ENCODE measurements at places on chromosomes 6 and 20. TPM values are rescaled to one million over a fixed set of nuclear protein-coding genes. Genes with fewer than 3 reads are reported as not detected.

- no peak overlapping the region for H3K27ac ChIP-seq
- DNase-seq: no peak
- no peaks in the 10 kb centered on the region for H3K4me1 ChIP-seq
- no peaks in the 10 kb centered on the region for H3K27me3 ChIP-seq
Measured at GRCh38 chr20:12623870-12624269, 384.9 kb upstream of the SPTLC3 start.

OTOR gene
- total RNA-seq: not detected

SLC13A3 gene
- 0.39 TPM for total RNA-seq

GRCh38 chr6:52325695-52326471 is 36.1 kb upstream of the PAQR8 start:
- peak; percentile 85 for DNase-seq
- H3K27me3 ChIP-seq: no peaks in the 10 kb centered on the region
- H3K36me3 ChIP-seq: no peaks in the 10 kb centered on the region
- peaks cover 62% of the 10 kb centered on the region for H3K4me1 ChIP-seq
- peak overlapping the region; percentile 88 for H3K27ac ChIP-seq

GRCh38 chr6:91407706-91408105 is 820.8 kb upstream of the MAP3K7 start:
- no peaks in the 10 kb centered on the region for H3K36me3 ChIP-seq
- no peaks in the 10 kb centered on the region for H3K4me1 ChIP-seq
- no peak overlapping the region for H3K27ac ChIP-seq
- no peak for DNase-seq
- H3K4me3 ChIP-seq: no peak overlapping the region

GRCh38 chr6:147117011-147117410 is 87.2 kb upstream of the STXBP5 start:
- DNase-seq: no peak
- H3K4me3 ChIP-seq: no peak overlapping the region
- no peaks in the 10 kb centered on the region for H3K36me3 ChIP-seq
- no peaks in the 10 kb centered on the region for H3K27me3 ChIP-seq
- H3K4me1 ChIP-seq: no peaks in the 10 kb centered on the region

DNA sequence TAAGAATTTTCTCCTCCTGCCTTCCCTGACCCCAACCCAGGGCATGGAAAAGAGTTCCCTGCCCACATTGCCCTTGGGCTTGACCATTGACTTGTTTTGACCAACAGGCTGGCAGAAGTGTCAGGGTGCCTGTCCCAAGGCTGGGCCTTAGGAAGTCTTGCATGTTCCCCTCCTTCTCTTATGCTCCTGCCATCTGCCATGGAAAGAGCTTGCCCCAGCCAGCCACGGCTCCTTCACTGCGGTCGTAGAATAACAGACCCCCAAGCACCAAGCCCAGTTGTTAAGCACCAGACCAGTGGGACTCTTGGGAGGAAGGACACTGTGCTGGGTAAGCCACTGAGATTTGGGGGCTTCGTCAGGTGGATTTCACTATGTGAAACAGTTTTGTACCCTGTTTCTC is 53.6 kb downstream of the SNX5 start:
- no peak for DNase-seq
- peaks cover 4% of the 10 kb centered on the region for H3K4me1 ChIP-seq
- H3K36me3 ChIP-seq: no peaks in the 10 kb centered on the region
- H3K4me3 ChIP-seq: no peak overlapping the region
- H3K27me3 ChIP-seq: no peaks in the 10 kb centered on the region
- H3K27ac ChIP-seq: no peak overlapping the region

GRCh38 chr20:61280217-61280980 is 28.3 kb downstream of the CDH4 start:
- H3K4me3 ChIP-seq: no peak overlapping the region
- no peak for DNase-seq
- no peaks in the 10 kb centered on the region for H3K4me1 ChIP-seq
- no peaks in the 10 kb centered on the region for H3K27me3 ChIP-seq

- H3K36me3 ChIP-seq: no peaks in the 10 kb centered on the region
- peak; percentile 45 for DNase-seq
- H3K27ac ChIP-seq: no peak overlapping the region
- no peaks in the 10 kb centered on the region for H3K27me3 ChIP-seq
- H3K4me1 ChIP-seq: peaks cover 9% of the 10 kb centered on the region
- no peak overlapping the region for H3K4me3 ChIP-seq
Measured at GRCh38 chr6:162058281-162058875, 669.2 kb downstream of the PRKN start.

DNA sequence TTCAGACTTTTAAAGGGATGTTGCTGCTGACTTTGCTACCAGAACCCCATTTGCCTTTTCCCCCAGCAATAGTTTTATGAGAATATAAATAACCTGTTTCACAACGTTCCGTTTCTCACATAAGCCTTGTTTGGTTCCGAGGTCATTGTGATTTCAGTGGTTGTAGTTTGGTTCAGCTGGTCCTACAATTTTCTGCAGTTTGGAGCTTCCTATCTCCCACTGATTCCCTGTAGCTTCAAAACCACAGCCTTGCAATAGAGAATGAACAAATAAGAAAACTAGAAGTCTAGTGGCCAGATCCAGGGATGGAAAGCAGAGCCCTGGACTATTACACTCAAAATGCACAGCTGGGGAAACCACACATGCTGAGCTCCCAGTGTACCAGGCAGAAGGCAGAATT is 24.1 kb upstream of the SH3BGRL2 start:
- H3K4me3 ChIP-seq: no peak overlapping the region
- H3K4me1 ChIP-seq: peaks cover 95% of the 10 kb centered on the region
- H3K27ac ChIP-seq: peak overlapping the region; percentile 96
- no peak for DNase-seq

AVP gene
- total RNA-seq: not detected

DNA sequence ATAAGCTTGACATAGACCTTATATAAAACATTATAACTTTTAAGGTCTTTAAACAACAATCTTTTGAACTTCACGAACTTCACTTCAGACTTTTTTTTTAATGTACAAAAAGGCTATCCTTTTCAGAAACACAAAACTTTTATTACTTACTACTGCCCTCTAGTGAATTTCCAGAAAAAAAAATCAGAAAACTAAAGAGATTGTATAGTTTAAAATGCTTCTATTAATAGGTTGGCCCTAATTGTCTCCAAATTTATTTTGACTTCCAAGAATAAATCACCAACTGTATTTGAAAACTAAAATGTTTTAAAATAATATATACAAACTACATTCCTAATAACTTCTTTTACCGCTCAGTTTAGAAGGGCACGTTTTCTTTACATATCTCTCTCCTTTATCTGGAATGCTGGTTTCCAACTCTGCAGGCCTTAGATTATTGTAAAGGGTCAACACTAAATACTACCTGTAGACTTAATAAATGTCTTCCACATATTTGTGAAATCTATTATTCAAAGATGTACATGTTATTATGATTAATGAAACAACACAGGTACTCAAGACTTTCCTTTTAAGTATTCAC is 66.8 kb downstream of the LMBRD1 start:
- no peaks in the 10 kb centered on the region for H3K36me3 ChIP-seq
- H3K27me3 ChIP-seq: no peaks in the 10 kb centered on the region
- H3K4me1 ChIP-seq: no peaks in the 10 kb centered on the region
- H3K4me3 ChIP-seq: no peak overlapping the region
- no peak overlapping the region for H3K27ac ChIP-seq

FAXC gene
- total RNA-seq: 0.16 TPM

DNA sequence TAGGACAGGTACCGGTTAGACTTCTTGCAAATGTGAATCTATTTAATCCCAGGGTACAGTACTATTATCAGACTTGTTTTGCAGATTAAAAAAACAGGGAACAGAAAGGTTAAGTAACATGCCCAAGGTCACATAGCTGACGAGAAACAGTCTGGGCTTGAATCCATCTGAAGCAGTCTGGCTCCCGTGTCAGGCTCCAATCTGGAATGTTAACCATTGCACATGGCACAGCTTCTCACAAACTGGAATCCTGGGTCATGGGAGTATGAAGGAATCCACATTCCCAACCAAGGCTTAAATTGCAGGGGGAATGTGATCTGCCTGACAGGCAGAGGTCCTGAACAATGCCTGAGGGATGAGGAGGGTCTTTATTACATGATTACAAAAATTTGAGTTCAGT is 187.5 kb upstream of the SPTLC3 start:
- no peaks in the 10 kb centered on the region for H3K27me3 ChIP-seq
- H3K36me3 ChIP-seq: no peaks in the 10 kb centered on the region
- DNase-seq: no peak
- no peak overlapping the region for H3K27ac ChIP-seq
- H3K4me3 ChIP-seq: no peak overlapping the region

GRCh38 chr6:150025201-150025917 is at the start of gene RAET1L:
TSS of gene RAET1L (minus strand) at chr6:150025532. CDS start at chr6:150025471, 61 bp downstream.
- no peaks in the 10 kb centered on the region for H3K27me3 ChIP-seq
- no peaks in the 10 kb centered on the region for H3K4me1 ChIP-seq
- no peak for DNase-seq
- no peak within 1 kb of the TSS for H3K4me3 ChIP-seq
- H3K36me3 ChIP-seq: no peaks in the 10 kb centered on the region

DNA sequence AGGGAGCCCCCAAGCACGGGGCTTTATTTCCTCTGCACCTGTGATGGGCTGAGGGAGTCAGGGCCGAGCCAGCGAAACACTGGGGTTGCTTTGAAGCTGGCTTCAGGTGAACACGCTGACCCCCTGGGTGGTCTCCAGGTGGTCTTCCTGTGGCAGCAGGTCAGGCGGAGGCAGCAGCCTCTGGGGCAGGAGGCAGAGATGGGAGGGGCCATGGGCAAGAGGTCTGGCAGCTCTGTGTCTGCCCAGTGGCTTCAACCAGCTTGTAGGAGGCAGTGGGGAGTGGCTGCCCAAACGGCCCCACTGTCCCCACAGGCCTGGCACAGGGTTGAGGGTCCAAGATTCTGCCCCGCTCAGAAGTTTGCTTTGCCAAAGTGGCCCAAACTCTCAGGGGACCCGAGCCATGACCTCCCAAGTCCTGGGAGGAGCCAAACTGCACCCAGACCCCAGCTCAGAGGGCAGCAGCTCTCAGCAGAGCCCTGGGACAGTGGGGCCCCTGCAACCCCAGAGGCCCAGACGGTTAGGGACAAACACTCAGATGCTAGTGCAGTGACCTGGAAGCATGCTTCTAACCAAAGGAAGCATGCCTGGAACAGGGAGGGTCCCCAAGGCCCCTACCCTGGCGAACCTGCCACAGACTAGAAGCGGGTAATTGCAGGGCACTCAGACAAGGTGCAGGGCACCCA is 15.3 kb downstream of the NTSR1 start:
- no peaks in the 10 kb centered on the region for H3K4me1 ChIP-seq
- H3K4me3 ChIP-seq: no peak overlapping the region
- peaks cover 13% of the 10 kb centered on the region for H3K27me3 ChIP-seq
- no peak for DNase-seq
- H3K27ac ChIP-seq: no peak overlapping the region

- H3K36me3 ChIP-seq: no peaks in the 10 kb centered on the region
- H3K4me3 ChIP-seq: no peak overlapping the region
- H3K27ac ChIP-seq: no peak overlapping the region
- H3K4me1 ChIP-seq: no peaks in the 10 kb centered on the region
- DNase-seq: no peak
Measured at GRCh38 chr6:21342501-21342900, 251.1 kb upstream of the SOX4 start.

DNA sequence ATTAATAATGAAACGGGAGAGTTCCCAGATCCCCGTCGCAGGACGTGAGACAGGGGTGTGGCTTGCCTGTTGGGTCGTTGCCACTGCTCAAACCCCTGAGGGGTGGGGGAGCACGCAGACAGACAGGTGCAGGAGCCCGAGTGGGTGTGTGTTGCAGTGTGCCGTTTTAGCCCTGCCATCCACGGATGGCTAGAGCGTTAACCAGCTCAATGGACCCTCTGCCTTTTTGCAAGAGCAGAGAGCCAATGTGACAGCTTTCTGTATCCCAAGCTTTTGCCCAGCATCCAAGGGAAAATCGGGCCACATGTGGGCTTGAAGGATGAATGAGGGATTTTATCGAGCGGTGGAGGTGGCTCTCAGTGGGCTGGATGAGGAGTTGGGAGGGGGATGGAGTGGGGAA is 237.9 kb downstream of the TSHZ2 start:
- H3K27ac ChIP-seq: no peak overlapping the region
- H3K4me1 ChIP-seq: no peaks in the 10 kb centered on the region
- no peaks in the 10 kb centered on the region for H3K36me3 ChIP-seq
- DNase-seq: no peak
- no peak overlapping the region for H3K4me3 ChIP-seq

CRISP3 gene
- not detected for total RNA-seq

DNA sequence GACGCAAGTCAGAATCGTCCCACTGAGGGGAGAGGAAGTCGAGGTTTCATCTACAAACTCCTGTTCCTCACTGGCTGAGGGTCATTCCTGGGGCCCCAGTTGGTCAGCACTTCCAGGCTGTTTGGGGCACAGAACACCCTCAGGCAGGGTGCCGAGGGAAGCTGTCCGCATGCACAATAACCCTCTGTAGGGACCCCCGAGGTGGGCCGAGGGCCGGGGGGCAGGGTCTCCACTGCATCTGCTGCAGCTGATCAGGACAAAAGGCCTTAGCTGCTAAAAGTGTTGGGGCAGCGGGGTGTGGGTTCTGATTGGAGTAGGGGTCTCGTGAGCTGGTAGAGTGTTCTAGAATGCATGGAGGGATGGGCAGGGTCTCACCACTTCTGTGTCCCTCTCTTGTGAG is 125.1 kb downstream of the TOX2 start:
- H3K27me3 ChIP-seq: peaks cover 5% of the 10 kb centered on the region
- no peak overlapping the region for H3K27ac ChIP-seq
- no peaks in the 10 kb centered on the region for H3K36me3 ChIP-seq
